Adipocyte (in vitro differentiated cells): ENCODE measurements at places on chromosomes 7 and 10.

DNA sequence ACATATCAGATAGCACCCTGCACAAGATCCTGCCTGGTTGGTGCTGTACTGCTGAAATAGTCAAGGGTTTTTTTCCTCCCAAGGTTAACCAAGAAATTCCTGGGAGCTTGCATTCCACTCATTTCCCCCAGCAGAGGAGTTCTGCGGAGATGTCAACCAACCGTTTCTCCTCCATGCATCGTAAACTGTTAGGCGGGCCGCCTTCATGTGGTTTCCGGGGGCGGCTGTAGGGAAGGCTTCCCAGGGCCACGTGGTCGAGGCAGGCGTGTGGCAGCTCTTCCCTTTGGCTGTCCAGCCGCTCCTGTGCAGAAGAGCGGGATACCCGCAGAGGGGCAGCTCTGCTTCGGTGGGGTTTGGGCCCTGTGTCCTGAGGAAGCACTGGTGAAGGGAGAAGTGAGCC is 113.7 kb downstream of the RGS10 start:
- no peak for DNase-seq

DNA sequence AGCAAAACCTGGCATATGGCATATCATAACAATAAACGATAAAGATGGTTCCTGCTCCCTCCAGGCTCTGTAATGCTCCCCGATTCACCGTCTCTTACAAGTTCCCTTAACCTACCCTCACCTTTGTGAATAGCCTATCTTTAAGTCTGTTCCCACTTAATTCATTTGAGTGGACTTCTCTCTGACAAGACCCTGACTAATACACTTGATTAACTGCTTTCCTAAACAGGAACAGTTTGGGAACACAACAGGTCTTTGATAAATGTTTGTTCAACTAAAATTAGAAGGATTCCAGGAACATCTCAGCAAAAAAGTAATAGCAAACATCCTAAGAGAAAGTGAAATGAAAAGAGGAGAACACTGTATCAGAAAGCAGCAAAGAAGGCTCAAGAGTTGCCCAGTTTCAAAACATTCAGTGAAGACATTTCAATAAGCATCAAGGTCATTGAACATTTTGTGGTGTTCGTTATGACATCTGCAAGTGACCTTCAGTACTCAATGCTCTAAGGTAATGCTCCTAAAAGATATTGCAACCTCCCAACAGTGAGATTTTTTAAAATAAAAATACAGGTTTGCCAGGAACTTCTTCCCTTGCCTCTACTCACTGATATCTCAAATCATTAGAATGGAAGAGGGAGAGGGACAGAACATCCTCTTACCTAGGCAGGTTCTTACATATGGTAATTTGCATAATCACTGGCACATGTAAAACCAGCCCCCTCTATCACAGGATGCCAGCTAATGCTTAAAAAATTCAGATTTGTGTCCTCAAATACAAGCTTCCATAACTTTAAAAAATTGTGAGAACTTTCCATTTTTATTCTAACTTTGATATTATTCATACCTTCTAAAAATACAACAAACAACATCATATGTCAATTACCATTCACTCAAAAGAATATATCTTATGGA is 11.4 kb upstream of the ARHGAP12 start:
- DNase-seq, result peak; percentile 37

DNA sequence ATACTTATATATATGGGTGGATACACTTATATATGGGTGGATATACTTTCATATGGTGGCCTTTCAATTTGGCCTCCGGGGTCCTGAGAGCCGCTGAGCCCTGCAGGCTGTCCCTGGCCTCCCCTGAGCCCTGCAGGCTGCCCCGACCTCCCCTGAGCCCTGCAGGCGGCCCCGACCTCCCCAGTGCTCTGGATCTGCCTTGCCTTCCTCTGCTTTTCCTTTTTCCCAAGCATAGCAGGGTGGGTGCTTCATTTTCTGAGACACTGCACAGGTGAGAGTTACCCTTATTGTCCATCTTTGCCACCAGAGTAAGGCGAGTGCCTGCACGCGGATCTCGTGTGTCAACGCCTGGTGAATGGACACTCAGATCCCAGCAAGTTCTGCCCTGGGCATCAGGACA is 106.6 kb downstream of the VIPR2 start:
- no peak for DNase-seq

DNA sequence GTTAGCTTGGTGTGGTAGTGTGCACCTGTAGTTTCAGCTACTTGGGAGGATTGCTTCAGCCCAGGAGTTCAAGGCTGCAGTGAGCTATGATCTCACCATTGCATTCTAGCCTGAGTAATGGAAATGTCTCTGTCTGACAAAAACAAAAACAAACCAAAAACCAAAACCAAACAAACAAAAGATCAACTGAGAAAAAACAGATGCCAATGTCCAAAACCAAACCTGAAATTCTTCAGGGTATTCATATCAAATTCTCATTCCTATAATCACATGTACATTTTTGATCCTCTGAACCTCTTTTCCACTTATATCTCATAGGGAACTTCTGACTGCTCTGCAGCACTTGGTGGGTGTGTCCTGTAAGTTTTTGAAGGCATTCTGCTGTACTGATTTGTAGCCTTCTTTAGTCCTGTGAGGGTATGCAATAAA is 87.0 kb downstream of the CDK6 start:
- DNase-seq, result peak; percentile 68

- no peak for DNase-seq
Observed at GRCh38 chr7:48269066-48269465, 97.8 kb downstream of the ABCA13 start.

GRCh38 chr10:46232666-46233065 is 54.1 kb upstream of the ANTXRL start:
- DNase-seq, result no peak

GRCh38 chr7:71300086-71300485 is 168.1 kb downstream of the GALNT17 start:
- DNase-seq, result no peak

DNA sequence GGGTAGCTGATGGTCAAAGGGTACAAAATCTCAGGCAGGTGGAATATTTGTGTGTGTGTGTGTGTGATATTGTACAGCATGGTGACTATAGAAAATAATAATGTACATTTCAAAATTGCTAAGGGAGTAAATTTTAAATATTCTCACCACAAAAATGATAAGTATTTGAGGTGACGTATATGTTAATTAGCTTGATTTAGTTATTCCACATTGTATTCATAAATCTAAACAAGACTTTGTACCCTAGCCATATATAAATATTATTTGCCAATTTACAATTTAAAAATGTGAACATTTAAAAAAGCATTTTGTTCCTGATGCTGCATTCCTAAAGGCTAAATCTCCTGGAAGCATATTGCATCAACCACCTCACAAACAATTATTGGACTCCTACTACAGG is 47.0 kb downstream of the PFKFB3 start:
- no peak for DNase-seq

DNA sequence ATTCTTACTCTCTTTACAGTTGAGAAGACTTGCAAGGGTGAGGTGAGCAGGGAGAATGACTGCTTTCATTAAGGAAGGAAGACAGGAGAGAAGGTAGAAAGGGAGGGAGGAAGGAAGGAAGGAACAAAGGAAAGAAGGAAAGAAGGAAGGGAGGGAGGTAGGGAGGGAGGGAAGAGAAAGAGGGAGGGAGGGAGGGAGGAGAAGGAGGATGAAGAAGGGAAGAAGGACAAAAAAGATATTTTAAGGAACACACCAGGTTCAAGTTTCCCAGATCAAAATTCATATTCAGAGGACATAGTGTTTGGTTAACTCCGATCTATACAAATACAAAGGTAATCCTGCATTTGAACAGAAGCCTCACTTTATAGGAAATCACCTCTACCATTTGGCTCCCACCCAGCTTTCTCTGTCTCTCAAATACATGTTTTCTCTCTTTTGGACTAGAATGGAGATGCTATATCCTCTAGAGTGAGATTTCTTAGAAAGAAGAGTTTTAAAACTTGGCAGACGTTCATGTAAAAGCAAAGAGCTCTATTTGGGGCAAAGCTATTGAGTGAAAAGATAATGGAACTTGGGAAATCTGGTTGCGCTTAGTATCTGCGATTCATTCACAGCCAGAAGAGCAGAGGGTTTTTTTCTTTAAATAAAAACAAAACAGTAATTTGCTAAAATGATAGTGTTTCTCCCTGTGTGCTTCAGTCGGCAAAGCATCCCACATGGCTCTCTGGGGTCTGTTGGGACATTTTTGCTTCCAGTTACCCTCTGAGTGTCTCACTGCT is 261.9 kb upstream of the LYZL1 start:
- DNase-seq, result no peak

GRCh38 chr7:64997927-64998391 is 7.1 kb upstream of the ZNF117 start:
- peak; percentile 45 for DNase-seq

GRCh38 chr10:131808370-131808930 is 92.4 kb upstream of the PPP2R2D start:
- DNase-seq, result no peak

DNA sequence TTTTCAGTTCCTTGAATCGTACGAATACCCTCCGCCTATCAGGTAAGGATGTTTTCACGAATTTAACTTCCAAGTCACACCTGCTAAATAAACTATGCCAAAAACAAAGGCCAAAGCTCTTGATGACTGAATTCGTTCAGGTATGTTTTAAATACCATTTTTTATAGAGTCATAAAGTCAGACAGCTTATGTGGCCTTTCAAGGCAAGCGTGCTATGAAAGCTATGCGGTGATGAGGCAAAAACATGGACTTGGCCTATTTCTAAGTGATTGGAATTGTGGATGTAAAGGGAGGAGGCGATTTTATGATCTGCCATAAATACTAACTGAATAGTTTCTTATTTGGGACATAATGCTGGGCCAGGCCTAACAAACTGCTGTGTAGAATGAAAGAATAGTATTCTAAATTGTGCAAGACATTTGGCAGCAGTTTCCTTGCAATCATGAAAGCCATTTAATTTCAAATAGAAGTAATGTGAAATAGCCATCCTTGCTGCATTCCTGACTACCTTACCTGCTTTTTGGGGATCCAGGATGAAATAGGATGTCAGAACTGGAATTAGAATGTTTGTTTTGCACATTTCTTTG is 14.0 kb downstream of the SLC39A12 start:
- DNase-seq, result peak; percentile 44

DNA sequence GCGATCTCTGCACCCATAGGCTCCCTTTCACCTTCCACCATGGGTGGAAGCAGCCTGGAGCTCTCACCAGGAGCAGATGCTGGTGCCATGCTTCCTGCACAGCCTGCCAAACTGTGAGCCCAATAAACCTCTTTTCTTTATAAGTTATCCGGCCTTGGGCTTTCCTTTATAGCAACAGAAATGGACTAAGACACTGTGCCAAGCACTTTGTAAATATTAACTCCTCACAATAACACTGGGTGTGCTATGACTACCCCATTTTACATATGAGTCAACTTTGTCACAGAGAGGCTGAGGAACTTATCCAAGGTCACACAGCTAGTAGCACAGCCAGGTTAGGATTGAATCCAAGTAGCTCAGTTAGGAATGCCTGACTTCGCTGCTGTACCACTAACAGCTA is 79.7 kb upstream of the KCNMA1 start:
- DNase-seq, result no peak

DNA sequence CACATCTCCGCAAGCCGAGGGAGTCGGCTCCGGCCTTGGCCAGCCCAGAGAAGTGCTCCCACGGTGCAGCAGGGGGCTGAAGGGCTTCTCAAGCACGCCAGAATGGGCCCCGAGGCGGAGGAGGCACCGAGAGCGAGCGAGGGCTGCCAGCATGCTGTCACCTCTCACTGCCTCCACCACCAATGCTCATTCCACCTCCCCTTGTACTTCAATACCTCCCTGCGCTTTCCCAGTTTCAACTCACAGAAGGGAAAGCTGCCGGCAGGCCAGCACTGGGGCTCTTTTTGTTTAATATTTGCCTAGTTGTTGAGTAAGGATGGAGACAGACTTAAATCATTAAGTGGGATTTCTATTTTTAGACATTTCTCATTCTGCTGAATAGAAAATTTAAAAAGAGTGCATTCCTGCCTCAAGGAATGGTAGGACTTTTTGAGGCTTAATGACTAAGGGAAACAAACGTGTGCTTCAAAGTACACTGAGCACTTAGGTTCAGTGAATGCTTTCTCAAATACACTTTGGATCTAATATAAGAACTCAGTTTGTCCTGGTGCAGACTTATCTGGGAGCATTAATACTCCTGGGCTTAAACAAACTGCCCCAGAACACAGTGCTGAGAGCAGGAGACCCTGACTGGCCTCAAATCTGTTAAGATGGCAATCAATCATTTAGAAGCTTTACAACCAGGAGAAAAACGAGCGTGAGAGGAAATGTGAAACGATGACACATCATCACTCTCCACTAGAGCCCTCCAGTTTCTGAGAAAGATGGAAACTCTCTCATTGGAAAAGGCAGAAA is 131.2 kb downstream of the RALA start:
- peak; percentile 67 for DNase-seq

DNA sequence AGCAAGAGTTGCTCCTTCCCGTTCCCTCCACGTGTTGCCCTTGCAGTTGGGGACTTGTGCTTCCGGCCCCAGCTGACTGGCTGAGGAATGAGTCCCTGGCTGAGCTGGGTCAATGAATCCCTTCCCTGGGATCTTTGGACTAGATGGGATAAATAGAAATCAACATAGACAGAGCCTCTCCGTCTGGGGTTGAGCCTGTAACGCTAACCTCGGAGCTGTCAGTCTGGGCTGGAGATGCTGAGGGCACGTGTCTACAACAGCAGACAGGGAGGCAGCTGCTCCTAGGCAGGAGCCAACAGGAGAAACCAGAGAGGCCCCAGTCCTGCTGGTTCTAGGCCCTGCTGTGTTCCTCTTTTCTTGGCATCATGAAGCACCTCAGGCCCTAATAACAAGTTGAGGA is 42.3 kb upstream of the HSPA12A start:
- DNase-seq, result no peak
